Stimulated activated CD4-positive, alpha-beta T cell treated with anti-CD3 and anti-CD28 coated beads, Interleukin-1b, Interleukin-23, amount 100 ng/mL, for 48 hours (primary cell): ENCODE measurements at places on chromosomes 16 and 17.
A peak's percentile ranks its signal among the peaks of the same experiment; 100 is the strongest.

GRCh38 chr17:35898283-35899070 lies 18.3 kb upstream of the CCL5 start:
- peak; percentile 49 for DNase-seq

DNA sequence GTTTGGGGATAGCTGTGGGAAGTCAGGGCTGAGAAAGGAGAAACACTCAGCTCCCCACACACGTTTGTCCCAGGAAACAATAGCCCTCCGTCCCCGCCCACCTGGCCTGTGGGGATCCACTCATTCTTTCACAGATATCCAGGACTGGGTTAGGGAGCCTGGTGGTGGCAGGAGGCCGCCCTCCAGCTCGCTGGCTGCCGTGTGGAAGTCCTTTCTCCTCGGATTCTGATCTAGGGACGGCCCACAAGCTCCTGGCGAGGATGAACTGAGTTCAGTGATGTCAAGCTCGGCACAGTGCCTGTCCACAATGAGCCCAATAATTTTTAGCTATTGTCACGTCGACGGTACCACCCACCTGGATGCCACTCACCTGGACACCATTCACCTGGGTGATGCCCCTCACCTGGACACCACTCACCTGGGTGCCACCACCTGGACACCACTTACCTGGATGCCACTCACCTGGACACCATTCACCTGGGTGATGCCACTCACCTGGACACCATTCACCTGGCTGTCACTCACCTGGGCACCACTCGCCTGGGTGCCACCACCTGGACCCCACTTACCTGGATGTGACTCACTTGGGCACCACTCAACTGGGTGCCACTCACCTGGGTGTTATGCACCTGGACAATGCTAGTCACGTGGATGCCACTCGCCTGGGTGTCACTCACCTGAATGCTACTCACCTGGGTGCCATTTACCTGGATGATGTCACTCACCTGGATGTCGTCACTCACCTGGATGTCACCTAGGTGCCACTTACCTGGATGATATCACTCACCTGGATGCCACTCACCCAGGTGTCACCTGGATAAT lies 172.5 kb upstream of the FOXF1 start:
- no peak for DNase-seq

GRCh38 chr16:51048544-51048943 lies 102.5 kb downstream of the SALL1 start:
- DNase-seq, result no peak

GRCh38 chr17:77555741-77556291 lies 402.7 kb upstream of the TNRC6C start:
- DNase-seq, result no peak

DNA sequence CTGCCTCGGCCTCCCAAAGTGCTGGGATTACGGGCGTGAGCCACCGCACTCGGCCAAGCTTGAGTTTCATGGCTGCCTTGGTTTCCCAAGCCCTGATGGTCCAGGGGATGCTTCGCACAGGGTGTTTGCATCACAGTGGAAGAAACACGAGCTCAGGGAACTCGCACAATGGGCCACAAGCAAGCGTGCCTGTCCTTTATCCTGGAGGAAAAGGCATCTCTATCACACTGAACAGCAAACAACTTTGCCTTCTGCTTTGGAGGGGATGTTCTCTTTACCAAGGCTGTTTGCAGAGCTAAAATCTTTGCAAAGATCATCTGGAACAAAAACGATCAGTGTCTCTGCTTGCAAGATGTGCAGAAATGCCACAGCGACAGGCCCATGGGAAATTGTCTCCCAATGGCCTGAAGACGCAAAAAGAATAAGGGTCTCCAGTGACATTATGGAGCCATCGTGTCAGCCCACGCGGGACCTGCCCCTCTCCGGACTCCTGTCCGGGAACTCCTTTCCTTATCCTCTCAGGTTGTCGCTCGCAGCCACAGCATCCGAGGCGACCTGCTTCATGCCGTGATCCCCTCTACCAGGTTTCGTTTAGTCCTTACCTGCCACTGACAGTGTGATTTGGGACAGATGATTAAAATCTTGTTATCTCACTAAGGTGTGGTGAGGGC lies 44.1 kb upstream of the CBFA2T3 start:
- no peak for DNase-seq

GRCh38 chr17:57442401-57442823 lies 186.1 kb downstream of the MSI2 start:
- no peak for DNase-seq

GRCh38 chr17:15398291-15398690 lies 56.9 kb upstream of the TEKT3 start:
- DNase-seq, result no peak

DNA sequence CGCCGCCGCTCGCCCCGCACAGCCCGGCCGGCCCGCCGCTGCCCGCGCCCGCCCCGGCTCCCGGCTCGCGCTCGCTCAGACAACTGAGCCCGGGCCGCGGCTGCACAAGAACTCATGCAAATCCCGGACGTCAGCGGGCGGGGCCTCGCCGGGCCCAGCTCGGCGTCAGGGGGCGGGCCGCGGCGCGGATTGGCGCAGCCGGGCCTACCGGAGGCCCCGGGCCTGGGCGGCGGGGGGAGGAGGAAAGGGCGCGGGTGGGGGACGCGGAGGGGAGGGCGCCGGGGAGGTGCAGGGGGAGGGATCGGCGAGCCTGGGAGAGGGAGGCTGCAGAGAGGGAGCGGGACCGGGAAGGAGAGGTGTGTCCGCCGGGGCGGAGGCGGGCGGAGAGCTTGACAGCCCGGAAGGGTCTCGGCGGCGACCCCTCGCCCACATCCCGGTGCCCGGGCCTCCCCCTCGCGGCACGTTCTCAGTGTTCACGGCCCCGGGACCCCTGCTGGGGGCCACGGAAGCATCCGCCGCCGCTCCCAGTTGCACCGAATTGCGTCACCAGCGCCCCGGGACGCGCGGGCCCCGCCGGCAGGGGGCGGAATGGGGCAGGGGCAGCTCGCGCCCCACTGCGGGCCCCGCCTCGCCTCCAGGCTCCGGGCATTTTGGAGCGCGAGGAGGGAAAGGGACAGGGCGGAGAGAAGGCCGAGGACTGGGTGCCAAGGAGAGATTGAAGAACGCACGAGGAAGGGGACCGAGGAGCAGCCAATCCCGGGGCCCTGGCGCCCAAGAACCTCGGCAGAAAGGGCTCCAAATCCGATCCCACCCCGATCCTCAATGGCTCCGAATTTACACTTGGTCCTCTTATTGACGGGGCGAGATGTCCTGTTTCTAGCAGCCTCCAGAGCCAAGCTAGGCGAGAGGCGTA lies at the start of gene CBX4:
CBX4 (minus strand) TSS at position 85 of the 913 bp plus-strand sequence. CDS start 189 bp downstream, outside the sequence.
- DNase-seq, result peak; percentile 90

DNA sequence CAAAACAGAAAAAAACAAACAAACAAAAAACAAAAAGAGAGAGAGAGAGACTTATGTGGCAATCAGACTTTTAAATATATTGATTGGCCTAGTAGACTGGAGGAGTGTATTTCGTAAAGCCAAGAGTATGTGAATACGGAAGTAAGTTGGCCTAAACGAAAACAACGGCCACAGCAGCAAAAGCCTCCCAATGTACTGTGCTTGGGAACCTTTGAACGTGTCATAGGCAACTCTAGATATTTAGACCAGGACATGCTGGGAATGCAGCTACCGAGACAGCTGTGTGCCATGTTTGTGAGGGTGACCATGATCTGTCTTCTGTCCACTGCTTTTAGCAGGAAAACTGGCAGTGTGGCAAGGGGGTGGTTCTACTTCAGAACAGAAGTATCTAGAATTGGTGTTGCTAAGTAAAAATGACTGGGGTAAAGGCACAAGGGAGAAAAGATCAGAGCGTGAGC lies 7.4 kb downstream of the MAF start:
- DNase-seq, result no peak

GRCh38 chr17:6506679-6507231 lies 49.6 kb downstream of the PITPNM3 start:
- DNase-seq, result no peak

DNA sequence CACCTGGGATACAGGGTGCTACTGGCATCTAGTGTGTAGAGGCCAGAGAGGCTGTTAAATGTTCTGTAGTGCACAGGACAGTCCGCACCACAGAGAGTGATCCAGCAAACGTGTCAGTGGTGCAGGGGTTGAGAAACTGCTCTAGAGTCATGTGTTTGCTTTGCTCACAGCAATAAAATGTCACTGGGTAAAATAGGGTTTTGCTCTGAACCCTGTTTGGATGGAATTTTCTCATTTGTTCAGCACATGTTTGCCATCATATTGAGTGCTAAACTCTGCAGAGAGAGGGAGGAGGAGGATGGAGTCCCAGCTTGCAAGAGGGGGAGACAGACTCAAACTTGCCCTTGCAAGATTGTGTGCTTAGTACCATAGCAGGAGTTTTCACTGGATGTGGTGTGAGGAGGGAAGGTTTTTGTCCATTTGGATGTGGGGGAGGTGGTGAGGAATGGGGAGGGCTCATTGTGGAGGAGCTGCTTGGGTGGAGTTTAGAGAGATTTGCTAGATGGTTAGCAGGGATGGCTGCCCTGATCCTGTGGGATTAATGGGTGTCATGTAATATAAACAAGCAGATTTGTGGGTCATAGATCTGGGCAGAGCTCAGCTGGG lies 11.8 kb downstream of the PLCG2 start:
- no peak for DNase-seq

- no peak for DNase-seq
Observed at GRCh38 chr16:65318590-65319257, 196.9 kb upstream of the CDH11 start.

GRCh38 chr16:57530104-57530521 lies 6.3 kb downstream of the CCDC102A start:
- peak; percentile 73 for DNase-seq

DNA sequence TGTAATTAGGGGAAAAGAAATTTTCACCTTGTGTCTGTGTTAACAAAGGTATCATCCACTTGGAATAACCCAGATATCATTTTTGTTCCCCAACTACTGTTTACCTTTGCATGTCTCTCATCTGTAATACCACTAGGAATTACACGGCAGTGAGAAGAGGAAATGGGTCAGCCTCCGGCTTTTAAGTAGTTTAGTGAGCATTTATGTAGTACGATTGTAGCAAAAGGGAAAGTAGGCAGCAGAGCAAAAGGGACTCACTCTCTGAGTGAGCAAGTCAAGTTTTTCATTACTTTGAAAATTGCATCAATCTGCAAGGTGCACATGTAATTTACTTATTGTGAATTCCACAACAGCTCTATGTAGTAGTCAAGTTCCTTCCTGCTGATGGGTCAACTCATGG lies 11.2 kb downstream of the PHF12 start:
- DNase-seq, result no peak

- no peak for DNase-seq
Observed at GRCh38 chr17:70414300-70414699, 245.0 kb downstream of the KCNJ2 start.

GRCh38 chr17:47735536-47736011 lies 2.5 kb downstream of the TBX21 start:
- no peak for DNase-seq

- no peak for DNase-seq
Observed at GRCh38 chr17:77796176-77796860, 162.2 kb upstream of the TNRC6C start.

DNA sequence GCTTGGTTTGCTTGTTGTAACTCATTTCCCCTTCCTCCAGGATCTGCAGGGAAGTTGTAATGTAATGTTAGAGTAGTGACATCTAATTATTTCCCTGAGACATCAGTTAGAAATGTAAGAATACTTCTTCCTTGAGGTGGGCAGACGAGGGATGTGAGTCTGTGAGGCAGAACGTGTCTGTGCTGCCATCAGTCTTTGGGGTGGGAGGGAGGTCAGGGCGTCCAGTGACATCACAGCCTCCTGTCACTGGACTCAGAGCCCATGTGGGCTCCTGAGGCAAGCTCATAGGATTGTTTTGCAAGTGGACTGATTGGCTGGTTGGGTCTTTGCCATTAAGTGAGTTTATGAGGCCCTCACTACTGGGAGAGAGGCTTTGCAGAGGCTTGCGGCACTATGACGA lies 188.8 kb downstream of the CCDC182 start:
- DNase-seq, result no peak

GRCh38 chr16:25431472-25431871 lies 173.8 kb upstream of the ZKSCAN2 start:
- no peak for DNase-seq

- DNase-seq, result peak; percentile 13
Observed at GRCh38 chr17:50779747-50780353, 12.5 kb upstream of the ANKRD40CL start.

DNA sequence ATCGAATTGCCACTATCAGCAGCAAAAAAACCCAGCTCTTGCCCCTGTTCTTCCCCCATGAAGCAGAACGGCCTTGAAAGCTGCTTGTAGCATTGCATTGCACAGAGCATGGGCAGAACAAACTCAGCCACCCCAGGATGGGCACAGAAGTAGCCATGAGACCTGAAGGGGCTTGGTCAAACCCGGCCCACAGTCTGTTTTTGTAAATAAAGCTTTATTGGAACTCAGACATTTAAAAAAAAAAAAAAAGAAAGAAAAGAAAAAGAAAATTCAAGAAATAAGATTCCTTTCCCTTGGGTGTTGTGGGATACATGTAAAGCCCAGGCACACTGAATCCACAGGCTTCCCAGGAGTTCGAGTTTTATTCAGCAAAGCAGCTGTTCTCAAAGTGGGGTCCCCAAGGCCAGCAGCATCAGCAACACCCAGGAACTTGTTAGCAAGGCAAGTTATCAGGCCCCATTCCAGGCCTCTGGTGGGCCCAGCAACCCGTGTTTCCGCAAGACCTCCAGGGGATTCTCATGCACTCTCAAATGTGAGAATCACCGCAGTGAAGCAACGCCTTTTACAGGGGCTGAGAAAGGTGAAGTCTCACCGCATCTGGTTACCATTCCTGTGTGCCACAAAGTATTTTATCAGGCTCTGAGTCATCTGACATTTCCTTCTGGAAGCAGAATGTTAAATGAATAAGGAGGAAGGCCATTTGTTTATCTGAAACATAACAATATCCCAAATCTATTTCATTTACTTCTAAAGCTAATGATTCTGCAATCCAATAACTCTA lies 108.2 kb downstream of the SLC39A11 start:
- no peak for DNase-seq

GRCh38 chr17:59367657-59368045 lies 36.2 kb downstream of the YPEL2 start:
- no peak for DNase-seq

GRCh38 chr17:40317345-40317873 lies 8.4 kb downstream of the RARA start:
- peak; percentile 46 for DNase-seq

- no peak for DNase-seq
Observed at GRCh38 chr16:23079675-23080301, 69.5 kb downstream of the USP31 start.

- DNase-seq, result no peak
Observed at GRCh38 chr16:450385-450784, 24.9 kb downstream of the RAB11FIP3 start.

- DNase-seq, result no peak
Observed at GRCh38 chr17:10837921-10838320, at the start of gene PIRT. Gene PIRT (minus strand): TSS chr17:10838087. CDS start chr17:10825645, 12,442 bp downstream.

DNA sequence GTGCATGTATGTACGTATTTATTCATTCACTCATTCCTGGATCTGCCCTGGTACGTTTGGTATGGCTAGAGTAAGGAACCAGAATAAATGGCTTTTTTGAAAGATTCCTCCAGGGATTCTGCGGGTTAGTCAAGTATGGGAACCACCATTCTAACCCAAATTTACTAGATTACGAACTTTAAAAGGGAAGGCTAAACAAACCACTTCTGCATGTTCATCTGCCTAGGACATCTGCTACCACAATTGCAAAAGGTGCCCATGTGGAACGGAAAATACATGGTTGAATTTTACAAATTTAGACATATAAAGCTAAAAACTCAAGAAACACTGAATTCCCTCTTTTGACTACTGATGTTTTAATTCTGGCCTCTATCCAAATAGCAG lies 22.1 kb downstream of the CYTH1 start:
- no peak for DNase-seq
